ENCODE measurements at places on chromosomes 2 and 18. TPM values are rescaled to one million over a fixed set of nuclear protein-coding genes. Genes with fewer than 3 reads are reported as not detected.

DNA sequence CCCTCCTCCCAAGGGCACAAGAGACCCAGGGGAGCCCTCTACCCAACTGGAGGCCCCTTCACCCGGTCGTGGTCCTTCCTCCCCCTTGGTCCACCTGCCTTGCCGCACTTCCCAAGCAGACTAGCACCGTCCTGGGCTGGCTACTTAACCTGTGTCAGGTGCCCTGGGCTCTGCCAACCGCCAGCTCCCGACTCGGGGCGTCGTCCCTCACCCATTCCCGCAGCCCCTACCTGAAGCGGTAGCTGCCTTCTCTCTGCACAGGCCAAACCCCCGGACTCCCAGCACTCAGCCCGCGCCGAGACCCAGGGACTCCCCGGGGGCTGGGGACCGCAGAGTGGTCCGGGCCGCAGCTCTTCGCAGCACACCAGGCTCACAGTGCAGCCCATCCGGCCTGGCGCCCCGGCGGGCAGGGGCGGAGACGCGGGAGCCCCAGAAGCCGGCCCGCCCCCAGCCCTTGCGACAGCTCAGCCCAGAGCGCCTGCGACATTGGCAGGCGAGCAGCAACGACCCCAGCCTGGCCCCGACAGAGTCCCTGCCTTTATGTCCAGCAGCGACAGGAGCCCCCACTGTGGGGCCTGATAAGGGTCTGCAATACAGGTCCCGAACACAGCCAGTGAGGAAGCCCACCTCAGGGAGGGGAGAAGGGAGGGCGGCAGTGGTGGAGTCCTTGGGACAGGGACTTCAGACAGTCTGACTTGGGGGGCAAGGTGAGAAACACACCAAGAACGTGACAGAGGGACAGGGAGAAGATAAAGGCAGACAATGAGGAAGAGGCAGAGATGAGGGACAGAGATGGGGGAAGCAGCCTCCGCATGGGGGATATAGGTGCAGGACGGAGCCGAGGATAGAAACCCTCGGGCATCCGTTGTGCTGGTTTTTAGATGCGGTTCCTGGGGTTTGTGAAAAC, 31.0 kb upstream of the TNS1 start:
- DNase-seq: no peak

GPR75 gene
- 0.84 TPM for polyA plus RNA-seq

DNA sequence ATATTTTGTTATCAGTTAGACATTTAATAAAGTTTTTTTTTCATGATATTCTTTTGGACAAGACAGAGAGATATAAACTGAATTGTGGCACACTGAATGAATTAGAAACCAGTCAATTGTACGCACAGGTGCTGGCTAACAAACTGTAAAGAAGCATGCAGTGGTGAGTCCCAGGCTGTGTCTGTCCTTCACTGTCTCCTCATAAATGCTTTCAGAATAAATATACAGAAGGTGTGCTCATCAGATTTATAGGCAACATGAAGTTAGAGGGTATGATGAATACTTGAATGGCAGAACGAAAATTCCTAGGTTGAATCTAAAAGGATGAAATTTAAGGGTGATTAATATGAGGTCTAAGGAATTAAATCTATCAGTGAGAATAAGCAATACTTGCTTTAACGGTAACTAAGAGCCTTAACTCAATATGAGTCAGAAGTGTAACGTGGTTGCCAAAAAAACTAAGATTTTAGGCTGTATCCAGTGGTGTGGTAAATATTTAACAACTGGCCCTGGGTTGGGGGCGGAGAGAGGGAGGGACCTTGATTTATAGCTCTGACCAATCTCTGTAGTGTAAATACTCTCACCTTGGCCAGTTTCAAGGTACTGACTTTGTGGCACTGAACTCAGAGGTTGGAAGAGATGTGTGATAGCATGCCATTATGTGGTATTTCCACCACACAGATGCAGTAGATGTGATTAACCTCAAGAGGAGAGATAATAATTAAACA, 41.9 kb upstream of the AAK1 start:
- DNase-seq: no peak

DNA sequence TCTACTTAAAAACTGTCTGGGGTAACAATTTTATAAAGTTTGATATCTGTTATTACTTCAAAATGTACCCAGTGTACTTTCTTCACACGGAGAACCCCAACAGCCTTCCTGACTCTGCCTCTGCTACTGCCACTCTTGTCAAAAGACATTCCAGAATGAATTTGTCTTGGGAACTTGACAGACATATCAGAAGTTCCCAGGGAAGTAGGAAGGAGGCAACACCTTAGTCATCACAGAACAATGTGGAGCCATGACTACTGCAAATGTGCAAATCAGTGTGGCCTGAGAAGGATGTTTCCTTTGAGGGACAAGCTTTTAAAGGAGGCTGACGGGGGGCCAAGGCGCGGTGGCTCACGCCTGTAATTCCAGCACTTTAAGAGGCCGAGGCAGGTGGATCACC, 133.8 kb upstream of the RNF152 start:
- DNase-seq: no peak

- DNase-seq: no peak
Measured at GRCh38 chr2:46045888-46046287, 251.3 kb upstream of the EPAS1 start.

- no peak for DNase-seq
Measured at GRCh38 chr2:210215120-210215519, 10.1 kb downstream of the ACADL start.

SLC5A6 gene
- polyA plus RNA-seq: 7.8 TPM

DNA sequence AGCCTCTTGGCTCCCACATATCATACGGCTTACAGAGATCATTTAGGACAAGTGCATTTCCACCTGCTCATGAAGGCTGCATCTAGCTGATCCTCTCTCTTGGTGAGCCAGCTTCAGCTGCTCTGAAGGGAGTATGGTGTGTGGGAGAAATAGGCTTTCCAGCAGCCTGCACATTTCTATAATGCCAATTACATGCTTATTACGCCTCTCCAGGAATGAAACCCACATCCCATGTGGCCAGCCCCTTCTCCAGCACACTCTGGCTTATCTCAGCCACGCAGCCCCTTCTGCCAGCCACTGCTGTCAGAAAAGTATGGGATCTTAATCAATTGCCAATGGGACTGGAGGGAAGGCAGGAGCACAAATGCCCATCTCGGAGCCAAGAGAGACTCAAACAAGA, 117.5 kb downstream of the GALNT14 start:
- DNase-seq: no peak

DNA sequence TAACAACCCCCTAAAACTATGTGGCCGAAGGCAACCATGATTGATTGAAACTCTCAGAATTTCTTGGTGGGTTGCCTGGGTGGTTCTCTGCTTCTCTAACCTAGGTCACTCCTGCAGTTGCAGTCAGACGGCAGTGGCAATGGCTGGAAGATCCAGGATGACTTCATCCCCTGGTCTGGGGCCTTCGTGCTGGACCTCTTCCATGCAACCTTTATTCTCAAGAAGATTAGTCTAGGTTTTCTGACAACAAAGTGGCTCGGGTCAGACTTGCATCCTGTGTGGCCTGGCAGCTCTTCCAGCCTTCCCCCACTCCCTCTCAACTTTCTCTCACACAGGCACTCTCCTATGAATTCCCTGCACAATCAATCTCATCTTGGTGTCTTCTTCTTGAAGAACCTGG, 76.4 kb downstream of the METTL4 start:
- no peak for DNase-seq

CASP10 gene
- polyA plus RNA-seq: 3.6 TPM

CNOT11 gene
- polyA plus RNA-seq: 26.0 TPM

DNA sequence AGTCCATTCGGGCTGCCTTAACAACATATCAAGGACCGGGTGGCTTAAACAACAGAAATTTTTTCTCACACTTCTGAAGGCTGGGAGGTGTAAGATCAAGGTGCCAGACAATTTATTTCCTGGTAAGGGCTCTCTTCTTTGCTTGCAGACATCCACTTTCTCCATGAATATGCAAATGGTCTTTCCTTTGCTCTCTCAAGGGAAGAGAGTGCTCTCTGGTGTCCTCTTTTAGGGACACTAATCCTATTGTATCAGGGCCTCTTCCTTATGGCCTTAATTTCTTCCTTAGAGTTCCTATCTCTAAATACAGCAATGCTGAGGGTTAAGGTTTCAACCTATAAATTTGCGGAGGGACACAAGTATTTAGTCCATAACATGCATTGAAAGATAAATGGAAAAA, 770.8 kb downstream of the DSC3 start:
- DNase-seq: no peak

ANO7 gene
- 1.1 TPM for polyA plus RNA-seq

DNA sequence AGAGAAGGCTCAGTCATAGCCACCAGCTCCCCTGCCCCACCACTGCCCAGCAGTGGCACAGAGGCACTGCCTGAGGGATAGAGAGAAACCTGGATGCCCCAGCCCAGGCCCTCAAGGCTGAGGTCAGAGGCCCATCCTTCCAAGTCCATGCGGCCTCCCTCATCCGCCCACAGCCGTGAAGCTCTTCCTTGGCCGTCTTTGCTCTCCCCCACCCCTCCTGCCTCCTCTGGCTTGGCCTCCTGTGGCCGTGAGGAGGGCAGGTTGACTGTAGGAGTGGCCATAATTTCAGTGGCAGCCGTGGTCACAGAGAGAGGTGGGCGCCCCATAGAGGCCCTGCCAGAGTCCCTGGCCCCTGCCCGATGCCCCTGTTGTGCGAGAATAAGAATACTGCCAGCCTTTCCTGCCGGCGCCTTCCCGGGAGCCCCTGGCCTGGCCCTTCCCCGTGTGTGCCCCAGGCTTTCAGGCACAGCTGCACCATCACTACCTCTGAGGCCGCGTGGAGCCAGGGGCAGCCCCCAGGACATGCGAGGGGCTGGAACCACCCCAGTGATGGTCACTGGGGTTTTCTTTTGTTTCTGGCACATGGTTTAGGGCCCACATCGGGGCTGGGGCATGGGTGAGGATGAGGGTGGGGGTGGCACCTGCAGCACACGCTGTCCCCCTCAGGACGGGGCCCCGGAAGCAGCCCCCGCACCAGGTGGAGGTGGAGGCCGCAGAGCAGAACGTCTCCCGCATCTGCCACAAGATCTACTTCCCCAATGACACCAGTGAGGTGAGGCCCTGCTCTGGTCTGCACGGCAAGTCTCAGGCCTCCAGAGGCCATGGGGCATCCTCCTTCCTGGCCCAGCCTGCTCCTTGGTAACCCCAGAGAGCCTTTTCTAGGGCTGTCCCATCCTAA, 13.1 kb upstream of the GPR17 start:
- DNase-seq: peak; percentile 59

GRCh38 chr18:25033747-25034471, 318.1 kb downstream of the ZNF521 start:
- DNase-seq: no peak

GKN1 gene
- polyA plus RNA-seq: not detected

DNA sequence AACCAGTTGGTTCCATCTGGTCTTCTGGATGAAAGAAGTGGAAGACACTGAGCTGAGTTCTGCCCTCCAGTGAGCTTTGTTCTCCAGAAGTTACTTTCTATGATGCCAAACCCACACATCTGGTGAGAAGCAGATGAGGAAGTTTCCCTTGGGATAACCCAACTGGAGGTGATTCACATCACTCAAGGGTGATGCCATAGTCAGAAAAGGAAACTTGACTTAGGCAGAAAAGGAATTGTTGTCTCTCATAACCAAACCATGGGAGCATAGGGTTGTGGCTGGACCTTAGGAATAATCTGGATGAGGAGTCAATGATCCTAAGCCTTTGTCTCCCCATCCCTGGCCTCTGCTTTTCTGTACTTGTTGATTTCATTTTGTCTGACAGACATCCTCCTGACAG, 43.7 kb downstream of the CDC42EP3 start:
- no peak for DNase-seq

MRPL33 gene
- polyA plus RNA-seq: 596 TPM

POTEI gene
- 0.16 TPM for polyA plus RNA-seq

- DNase-seq: no peak
Measured at GRCh38 chr2:121123268-121123667, 161.7 kb downstream of the TFCP2L1 start.

DNA sequence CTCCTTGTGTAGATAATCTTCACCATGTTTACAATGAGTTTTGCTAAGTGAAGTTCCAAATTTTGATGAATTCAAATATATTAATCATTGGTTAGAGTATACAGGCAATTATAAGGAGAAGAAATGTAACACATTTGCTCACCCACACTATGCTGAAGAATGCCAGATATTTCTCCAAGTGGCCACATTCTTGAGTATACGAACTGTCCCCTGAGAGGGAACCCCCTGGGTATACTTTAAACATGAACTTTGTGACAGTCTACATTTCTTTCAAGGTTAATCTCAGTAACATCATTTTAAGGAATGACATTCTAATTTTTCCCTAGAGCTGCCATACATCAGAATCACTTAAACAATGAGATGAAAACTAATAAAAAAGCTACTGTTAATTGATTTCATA, 39.8 kb upstream of the CDKL4 start:
- no peak for DNase-seq

- DNase-seq: no peak
Measured at GRCh38 chr2:12347066-12347493, 369.7 kb upstream of the TRIB2 start.

GRCh38 chr18:60147323-60147722, 225.3 kb downstream of the MC4R start:
- DNase-seq: no peak

DNA sequence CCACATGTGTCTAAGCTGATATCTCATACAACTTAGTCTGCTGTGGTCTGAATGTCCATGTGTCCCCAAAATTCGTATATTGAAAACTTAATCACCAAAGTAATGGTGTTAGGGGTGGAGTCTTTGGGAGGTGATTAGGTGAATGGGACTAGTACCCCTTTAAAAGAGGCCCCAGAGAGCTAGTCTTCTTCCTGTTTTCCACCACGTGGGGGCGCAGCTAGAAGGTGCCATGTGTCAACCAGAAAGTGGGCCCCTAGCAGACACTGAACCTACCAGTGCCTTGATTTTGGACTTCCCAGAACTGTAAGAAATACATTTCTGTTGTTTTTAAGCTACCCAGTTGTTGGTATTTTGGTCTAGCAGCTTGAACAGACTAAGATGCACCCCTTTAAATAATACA, 86.6 kb downstream of the ASB1 start:
- no peak for DNase-seq

DNA sequence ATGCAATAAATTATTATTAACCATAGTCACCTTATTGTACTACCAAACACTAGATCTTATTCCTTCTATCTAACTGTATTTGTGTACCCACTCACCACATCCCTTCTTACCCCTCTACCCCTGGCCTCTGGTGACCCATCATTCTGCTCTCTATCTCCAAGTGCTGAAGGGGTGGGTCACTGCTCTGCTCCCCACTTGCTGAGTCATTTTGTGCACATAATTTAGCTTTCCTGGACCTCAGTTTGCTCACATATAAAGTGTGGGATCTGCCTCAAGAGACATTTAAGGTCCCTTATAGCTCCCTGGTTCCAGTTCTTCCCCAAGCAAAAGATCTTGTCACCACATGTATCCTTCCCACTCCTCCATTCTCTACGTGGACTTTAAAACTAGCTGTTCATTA, 169.4 kb downstream of the ZNF385B start:
- DNase-seq: no peak

DNA sequence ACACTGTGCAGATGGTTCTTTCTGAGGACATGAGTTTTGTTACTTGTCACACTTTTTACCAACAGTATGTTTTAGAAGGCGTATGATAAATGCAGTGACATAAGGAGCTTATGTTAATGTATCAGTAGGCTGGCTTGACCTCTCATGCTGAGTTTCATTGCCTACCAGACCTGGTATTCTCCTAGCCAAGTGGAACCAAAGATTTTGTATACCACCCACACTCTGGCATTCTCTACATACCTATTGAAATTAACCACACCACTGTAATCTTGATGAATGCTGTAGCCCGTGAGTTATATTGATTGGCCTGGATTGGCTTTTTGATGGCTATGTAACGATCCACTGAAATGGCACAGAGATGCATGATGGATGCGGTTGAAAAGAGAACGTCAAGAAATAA, 11.4 kb downstream of the HTR2B start:
- no peak for DNase-seq

- no peak for DNase-seq
Measured at GRCh38 chr18:33817096-33817495, 239.1 kb downstream of the ASXL3 start.

GRCh38 chr2:84631985-84632384, 115.7 kb downstream of the DNAH6 start:
- no peak for DNase-seq
